Naive B cell (primary cell): ENCODE measurements at places on chromosomes 1 and 21.

DNA sequence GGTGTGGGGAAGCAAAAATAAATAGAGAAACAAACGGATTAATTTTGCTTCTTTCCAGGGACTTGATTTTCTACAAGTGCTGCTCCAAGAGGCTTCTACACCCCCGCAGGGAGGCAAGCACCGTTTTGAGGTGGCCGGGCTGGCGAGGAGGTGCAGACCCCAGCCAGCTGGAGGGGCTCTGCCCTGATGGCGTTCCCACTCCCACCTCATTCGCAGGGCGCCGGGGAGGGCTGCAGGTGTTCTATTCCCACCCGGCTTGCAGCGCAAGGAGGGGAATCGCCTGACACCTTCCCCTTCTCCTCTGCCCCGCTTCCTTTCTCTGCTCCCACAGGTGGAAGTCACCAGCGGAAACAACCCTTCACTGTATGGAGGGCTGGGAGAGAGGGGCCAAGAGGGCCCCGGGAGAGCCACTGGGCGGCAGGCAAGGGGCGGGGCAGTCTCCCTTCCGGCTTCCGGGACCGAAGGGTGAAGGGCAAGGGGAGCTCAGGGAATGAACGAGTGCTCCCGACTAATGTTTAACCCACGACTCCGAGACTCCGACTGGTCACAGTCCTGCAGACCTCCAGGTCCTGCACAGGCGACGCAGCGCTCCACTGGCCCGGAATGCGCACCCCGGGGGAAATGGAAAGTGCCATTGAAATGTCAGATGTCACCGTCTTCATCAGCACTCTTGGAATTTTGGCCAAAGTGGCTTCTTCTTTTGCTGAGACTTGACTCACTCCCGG is 29.1 kb downstream of the TEX35 start:
- no peak for DNase-seq

DNA sequence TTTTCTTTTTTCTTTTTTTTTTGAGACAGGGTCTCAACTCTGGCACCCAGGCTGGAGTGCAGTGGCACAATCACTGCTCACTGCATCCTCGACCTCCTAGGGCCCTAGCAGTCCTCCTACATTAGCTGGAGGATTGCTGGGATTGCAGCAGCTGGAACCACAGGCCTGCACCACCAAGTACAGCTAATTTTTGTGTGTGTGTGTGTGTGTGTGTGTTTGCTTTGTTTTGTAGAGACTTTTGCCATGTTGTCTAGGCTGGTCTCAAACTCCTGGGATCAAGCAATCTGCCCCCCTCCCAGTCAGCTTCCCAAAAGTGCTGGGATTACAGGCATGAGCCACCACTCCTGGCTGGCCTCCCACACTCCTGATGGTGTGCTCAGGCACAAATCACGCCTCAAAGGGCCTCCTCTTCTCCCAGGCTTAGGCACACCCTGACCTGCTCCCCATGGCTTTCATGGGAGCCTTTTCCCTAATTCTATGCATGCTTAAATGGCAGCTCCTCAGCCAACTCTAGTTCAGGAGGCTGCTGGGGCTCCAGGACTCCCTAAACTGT is 9.4 kb downstream of the FAM229A start:
- no peak for DNase-seq

- DNase-seq, result peak; percentile 50
Observed at GRCh38 chr21:23853796-23854379, 1753.4 kb downstream of the MRPL39 start.

DNA sequence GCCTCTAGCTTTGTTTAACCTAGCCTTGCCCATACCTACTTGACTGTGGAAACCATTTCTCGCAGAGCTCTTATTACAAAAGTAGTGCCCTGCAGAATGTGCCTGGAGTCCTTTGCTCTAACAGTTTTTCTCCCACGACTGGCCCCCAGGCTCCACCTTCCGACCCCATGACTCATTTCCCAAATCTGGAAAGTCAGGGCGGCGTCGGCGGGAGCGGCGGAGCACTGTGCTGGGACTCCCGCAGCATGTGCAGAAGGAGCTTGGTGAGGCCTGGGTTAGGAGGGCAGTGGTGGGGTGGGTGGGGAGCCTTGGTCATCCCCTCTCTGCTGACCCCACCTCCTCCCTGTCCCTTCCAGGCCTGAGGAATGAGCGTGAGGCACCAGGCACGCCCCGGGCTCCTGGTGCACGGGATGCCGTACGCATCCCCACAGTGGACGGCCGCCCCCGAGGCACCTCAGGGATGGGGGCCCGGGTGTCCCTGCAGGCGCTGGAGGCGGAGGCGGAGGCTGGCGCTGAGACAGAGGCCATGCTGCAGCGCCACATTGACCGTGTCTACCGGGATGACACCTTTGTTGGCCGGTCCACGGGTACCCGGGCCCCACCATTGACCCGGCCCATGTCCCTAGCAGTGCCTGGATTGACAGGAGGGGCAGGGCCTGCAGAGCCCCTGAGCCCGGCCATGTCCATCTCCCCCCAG is 47.5 kb downstream of the YARS1 start:
- no peak for DNase-seq

DNA sequence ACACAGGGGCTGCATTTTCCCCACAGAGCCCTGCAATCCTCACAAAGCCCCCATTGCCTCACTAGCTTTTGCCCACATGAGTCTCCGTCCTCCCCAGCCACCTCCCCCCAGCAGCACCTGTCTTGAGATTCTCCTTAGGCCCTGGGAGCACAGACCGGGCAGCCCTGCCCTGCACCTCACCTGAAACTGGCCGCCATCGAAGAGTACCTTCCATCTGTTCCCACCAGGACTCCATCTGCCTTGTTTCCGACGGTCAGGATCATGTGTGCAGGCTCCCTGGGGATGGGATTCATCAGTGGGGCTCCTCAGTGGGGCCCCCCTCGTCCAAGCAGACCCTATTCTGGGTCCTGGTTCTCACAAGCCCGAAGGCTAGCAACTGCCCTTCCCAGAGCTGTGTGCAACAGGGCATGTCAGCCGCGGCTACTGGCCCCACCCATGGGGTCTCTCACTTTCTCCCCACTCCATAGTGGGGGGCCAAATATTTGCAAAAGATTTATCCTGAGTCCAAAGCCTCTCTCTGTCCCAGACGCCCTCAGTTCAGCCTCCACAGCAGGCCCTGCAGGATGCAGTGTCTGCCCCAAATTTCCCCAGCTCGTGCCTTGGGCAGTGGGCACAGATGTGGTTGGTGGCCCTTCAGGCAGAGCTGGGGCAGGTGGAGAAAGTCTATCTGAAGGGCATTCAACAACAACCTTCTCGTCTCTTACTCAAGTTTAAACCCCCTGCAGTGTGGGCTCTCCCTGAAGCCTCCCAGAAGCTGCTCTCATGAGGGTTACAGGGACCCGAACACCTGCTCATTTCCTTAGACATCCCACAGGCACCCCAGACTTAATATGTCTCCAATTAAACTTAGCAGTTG is 4.8 kb downstream of the PDZK1IP1 start:
- DNase-seq, result no peak

DNA sequence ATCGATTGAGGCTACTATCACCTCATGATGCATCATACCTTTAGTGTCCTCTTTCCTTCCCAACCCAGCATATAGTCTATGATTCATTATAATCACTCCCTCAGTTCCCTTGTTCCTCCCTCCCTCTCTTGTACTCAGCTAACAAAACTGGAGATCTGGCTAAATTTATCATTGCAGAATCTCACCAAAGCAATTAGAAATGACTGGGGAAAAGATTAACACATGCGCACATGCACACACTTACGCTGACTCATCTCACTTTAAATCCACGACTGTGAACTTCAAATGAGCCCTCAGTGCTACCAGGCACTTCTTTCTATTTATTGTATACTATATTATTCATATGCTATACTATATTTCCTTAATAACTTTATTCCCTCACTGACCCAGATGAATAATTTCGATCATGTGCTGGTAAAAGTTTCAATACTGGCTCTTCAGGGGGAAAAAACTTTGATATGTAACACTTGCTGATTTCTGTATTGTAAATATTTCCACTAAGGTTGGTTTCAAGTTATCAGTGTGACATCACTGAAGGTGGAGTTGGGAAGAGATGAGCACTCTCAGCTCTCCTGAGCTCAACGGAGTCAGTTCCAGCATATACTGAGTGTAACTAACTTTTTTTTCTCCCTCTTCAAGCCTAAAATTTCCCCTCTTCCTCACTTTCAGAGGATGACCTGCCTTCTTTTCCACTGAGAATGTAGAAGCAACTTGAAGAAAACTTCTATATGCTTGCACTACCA is 613.7 kb upstream of the B3GALT2 start:
- no peak for DNase-seq

DNA sequence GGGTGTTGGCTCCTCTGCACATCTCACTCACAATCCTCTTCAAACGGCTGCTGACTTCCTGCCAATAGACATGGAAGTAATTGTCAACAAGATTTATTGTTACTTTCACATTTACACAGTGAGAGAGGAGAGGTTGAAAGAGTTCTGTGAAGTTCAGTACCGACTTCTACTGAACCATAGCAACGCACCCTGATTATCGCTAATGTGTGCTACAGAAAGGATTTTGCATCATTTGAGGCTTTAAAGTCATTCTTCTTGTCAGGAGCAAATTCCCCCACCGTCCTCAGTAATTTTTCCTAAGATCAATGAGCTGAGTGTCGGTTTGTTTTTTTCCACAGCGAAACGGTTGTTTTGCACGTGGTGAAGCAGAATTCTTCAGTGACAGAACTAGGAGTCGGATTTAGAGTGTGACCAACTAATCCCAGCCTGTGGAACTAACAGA is 361.0 kb downstream of the ADGRL2 start:
- no peak for DNase-seq

DNA sequence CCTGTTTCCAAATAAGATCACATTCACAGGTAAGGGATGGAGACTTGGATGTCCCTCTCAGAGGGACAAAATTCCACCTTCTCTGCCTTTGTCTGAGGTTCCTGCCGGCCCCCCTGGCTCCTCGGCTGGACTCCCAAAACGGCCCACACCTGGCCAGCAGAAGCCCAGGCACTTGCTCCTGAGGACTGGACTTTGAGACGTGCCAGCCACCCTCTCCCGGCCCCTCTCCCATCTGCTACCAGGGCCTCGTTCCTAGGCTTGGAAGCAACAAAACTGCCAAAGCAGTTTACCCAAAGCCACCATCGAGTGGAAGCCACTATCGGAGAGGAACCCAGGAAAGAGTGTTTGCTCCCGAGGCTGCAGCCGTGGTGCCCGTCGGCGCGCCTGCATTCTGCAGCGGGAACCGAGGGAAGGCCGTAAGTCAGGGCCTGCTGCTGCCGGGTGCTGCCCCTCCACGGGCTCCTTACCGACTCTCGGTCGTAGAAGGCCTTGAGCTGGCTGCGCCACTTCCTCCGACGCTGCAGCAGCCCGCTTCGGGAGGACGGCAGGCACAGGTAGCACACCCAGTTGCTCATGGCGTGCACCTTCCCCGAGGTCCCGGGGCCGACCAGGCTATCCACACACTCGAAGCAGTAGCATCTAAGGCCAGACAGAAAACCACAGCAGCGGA is 3.5 kb downstream of the DNMT3L start:
- DNase-seq, result no peak

GRCh38 chr1:98989556-98989907 is 15.1 kb downstream of the PLPPR5 start:
- no peak for DNase-seq

DNA sequence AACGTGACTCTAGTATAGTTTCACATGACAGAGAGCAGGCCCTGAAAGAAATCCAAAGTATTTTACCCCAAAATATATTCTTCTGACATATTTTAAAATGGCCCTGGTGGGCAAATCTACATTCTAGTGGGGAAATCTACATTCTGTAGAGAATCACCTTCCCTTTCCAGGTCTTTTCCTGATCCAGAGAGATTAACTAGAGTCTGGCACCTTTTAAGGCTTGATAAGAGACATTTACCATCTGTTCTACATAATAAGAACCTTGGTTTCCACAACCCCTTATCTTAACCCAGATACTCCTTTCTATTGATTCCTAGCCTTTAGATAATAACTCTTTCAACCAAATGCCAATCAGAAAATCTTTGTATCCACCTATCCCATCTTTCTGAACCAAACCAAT is 17.0 kb upstream of the L1TD1 start:
- no peak for DNase-seq

DNA sequence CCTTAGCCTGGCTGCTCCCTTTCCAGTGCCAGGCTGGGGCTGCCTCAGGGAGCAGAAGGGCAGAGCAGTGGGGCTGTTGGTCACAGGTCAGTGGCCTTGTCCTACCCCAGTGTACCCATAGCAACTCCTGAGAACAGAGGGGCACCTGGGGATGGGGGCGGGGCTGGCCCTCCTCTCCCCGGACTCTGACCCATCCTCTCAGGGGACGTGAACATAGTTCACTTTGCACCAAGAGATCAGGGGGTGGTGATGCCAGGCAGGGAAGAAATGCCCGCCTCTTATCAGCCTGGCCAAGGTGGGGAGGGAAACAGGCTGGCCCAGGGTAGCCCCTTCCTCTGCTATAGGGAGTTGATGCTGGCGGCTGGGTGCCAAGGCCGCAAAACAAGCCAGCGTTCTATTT is 4.9 kb downstream of the ETNK2 start:
- no peak for DNase-seq

- no peak for DNase-seq
Observed at GRCh38 chr1:67741121-67741520, 56.1 kb downstream of the GADD45A start.
